ENCODE measurements at places on chromosomes 4 and X. TPM values are rescaled to one million over a fixed set of nuclear protein-coding genes. Genes with fewer than 3 reads are reported as not detected.
A peak's percentile ranks its signal among the peaks of the same experiment; 100 is the strongest.

DNA sequence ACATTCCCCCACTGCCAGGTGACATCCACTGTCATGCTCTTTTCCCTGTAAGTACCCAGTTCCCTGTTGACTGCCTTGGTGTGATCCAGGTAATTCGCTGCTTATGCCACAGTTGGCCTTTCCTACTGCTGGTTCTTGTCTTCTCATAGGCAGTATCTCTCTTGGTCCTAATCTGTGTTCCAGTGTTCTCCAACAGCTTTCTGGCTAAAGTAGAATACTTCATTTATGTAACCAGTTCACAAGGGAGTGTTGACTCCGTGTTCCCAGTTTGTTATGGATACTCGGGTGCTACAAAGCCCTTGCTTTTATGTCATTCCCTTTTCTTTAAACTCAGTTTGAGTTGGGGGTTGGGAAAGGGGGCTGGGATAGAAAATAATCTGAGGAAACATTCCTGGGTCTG, 98.4 kb downstream of the RS1 start:
- H3K36me3 ChIP-seq = no peaks in the 10 kb centered on the region
- H3K4me1 ChIP-seq = no peaks in the 10 kb centered on the region
- H3K27ac ChIP-seq = no peak overlapping the region
- H3K27me3 ChIP-seq = no peaks in the 10 kb centered on the region
- no peak overlapping the region for H3K4me3 ChIP-seq

DNA sequence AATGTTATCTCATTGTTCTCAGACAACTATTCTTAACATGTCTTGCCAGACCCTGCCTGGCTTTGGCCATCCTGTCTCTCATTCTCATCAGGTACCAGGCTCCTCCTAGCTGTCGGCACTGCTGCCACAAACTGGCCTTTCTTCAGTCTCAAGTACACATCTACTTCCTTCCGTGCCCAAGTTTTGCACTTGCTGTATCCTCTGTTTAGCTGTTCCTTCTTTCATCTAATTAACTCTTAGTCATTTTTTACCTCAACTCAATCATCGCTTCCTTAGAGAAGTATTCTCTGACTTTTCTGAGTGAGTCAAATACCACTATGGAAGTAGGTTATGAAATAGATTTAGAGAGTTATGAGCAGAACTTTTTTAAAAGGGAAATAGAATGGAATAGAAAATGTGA, 19.7 kb downstream of the CXCL3 start:
- H3K27ac ChIP-seq = no peak overlapping the region
- H3K4me1 ChIP-seq = no peaks in the 10 kb centered on the region
- H3K36me3 ChIP-seq = no peaks in the 10 kb centered on the region
- no peaks in the 10 kb centered on the region for H3K27me3 ChIP-seq
- DNase-seq = no peak
- H3K4me3 ChIP-seq = no peak overlapping the region

GRCh38 chr4:95979961-95980876, 140.3 kb downstream of the PDHA2 start:
- DNase-seq = no peak
- peaks cover 33% of the 10 kb centered on the region for H3K27me3 ChIP-seq
- no peak overlapping the region for H3K27ac ChIP-seq
- H3K4me1 ChIP-seq = peaks cover 14% of the 10 kb centered on the region
- H3K36me3 ChIP-seq = peaks cover 3% of the 10 kb centered on the region

GRCh38 chr4:42655921-42656678, 805 bp downstream of the ATP8A1 start:
- peak overlapping the region; percentile 74 for H3K27ac ChIP-seq
- DNase-seq = peak; percentile 71
- peaks cover 10% of the 10 kb centered on the region for H3K27me3 ChIP-seq
- H3K4me3 ChIP-seq = peak overlapping the region; percentile 89
- peaks cover 30% of the 10 kb centered on the region for H3K4me1 ChIP-seq

- H3K4me1 ChIP-seq = no peaks in the 10 kb centered on the region
- H3K27me3 ChIP-seq = peaks cover 1% of the 10 kb centered on the region
- no peak overlapping the region for H3K4me3 ChIP-seq
- H3K27ac ChIP-seq = no peak overlapping the region
- DNase-seq = no peak
Measured at GRCh38 chr4:122091836-122092405, 60.2 kb upstream of the BLTP1 start.

DNA sequence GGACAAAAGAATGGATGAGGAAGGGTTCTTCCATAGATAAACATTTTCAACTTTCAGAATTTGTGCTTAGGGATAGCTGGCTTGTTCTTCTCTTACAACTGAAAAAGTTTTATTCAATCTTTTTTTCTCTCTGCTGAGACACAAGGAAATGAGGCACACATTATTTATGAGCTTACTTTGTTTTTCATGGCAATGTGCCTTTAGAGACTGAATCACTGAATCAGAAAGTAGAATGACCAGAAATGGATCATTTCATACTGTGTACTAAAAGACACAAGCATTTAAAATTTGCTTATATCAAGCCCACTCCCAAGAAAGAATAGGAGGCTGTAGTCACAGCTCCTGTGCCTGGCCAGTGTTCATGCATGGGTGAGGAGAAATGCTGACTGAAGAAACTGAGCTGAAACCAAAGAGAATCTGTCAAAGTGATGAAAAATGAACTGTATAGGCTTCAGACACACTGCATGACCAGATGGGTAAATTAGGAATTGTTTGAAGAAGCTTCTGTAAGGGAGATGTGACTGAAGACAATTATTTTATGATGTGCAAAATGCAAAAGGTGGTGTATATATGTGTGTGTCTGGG, 413.8 kb downstream of the RAPGEF2 start:
- no peaks in the 10 kb centered on the region for H3K4me1 ChIP-seq
- no peak for DNase-seq
- H3K4me3 ChIP-seq = no peak overlapping the region

DNA sequence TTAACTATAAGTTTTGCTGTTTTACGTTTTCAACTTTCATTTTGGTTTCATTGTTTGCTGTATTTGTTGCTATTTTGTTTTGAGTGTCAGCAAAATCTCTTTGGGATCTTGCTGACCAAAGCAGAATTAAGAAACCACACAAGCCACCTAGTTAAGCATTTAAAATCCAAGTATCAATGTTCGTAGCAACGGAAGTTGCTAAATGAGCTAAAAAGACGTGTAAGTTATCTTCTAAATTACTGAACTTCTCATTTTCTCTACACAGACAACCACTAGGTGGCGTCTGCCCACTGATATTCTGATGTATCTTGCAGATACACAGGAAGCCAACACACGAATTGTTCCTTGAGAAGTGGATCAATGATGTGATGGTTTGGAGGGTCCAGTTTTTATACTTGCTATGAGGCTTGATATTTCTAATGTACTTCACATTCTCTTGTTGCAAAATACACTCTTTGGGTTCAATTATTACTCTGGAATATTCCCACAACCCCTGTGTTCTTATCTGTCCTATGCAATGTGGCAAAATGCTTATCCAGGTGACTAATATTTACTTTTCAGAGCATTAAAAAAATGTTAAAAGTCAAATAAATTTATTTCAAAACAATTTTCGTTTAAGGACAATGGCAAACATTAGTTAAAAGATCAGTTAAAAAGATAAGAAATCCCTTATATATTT, 250.5 kb downstream of the TECRL start:
- H3K27me3 ChIP-seq = no peaks in the 10 kb centered on the region
- no peak for DNase-seq

Gene UBE2K
- 88.6 TPM for total RNA-seq

Gene P2RY10
- not detected for total RNA-seq

Gene BEND2
- total RNA-seq = not detected

Measured in type B pancreatic cell (in vitro differentiated cells).